ENCODE measurements at places on chromosomes 4 and X.

- peak; percentile 40 for DNase-seq
These were observed 512.0 kb upstream of the FAT1 start for GRCh38 chr4:187235456-187236170.

- DNase-seq: no peak
These were observed 46.0 kb downstream of the EIF2S3 start for GRCh38 chrX:24100713-24101112.

GRCh38 chr4:55758066-55758465 lies 61.5 kb upstream of the EXOC1L start:
- DNase-seq: no peak

DNA sequence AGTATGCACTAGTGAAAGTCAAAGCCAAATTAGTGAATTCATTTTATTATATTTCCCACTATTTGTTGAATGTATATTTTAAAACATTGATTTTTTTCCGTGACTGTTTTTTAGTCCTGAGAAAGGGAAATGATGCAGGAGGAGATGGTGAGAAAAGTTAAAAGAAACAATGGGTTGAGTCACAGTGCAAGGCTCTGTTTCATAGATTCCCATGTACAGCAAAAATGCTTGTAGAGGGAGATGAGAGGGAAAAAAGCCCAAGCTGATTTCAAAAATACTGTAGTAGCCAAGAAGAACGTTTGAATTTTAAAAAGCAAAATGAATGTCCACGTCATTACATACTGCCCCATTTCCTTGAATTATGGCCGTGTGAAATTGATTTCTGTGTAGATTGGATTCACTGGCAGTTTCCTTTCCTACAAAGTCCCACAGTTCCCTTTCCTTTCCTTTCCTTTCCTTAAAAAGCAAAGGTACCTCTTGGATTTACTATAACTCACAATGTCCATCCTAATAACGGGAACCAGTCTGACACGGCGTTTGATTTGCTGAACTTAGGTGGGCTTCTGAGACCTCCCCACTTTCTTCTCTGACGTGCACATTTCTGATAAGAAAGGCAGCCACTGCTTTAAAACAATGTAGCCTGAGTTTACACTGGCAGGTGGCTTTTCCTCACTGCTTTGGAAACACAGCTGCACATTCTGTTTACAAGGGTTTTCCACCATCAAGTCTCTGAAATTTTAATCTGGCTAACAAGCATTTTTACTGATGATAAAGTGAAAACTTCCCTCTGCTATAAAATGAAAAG lies 63.7 kb downstream of the SPCS3 start:
- DNase-seq: no peak

DNA sequence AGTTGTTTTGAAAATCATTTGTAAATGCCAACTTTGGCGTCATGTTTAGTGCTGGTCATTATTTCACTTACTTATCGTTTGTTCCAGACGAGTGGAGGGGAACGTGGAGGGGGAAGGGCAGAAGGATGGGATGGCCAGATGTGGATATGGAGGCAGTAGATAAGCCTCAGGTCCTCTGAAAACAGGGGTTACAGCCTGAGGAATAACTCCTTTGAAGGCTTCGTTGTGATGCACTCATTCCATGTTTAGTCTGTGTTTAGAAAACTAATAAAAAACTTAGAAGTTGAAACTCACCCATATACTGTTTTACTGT lies 1.1 kb downstream of the MOB1B start:
- DNase-seq: no peak

All from head of caudate nucleus (tissue), 42 donors.